Thyroid gland (tissue), 4 donors: ENCODE measurements at places on chromosomes 11 and 22. TPM values are rescaled to one million over a fixed set of nuclear protein-coding genes. Genes with fewer than 3 reads are reported as not detected.
A peak's percentile ranks its signal among the peaks of the same experiment; 100 is the strongest.

The DESI1 gene
- total RNA-seq, result 17.8 TPM

The SEC14L2 gene
- 33.2 TPM for total RNA-seq

The APOA1 gene
- 2.2 TPM for total RNA-seq

The IL17REL gene
- not detected for total RNA-seq

DNA sequence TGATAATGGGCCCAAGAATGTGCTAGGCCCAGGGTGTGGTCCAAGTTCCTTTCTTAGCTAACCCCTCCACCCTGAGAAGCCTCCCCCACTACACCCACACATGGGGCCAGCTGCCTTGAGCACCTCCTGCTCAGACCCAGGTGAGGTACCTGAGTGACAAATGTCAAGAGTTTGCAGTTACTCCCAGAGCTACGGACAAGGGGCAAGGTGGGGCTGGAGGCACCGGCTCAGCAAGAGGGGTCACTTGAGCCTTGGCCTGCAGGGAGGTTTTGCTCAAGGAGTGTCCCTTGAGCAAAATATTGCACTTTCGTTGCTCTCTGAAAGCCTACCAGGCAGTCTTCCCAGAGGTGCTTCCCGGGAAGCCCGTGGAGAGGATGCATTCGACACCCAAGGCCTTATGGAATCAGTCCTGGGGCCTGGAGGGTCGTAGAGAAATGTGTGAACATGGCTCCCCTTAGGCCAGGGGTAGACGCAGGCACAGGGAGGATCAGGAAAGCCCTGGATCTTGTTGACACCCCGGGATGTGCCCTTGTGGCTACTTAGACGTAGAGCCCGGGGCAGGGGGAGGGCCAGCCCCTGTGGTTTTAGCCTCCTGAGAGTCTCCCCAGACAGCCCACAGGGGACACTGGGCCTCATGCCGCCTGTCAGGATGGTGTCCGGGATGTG lies 114.2 kb downstream of the KCNQ1 start:
- H3K36me3 ChIP-seq, result no peaks in the 10 kb centered on the region
- peaks cover 19% of the 10 kb centered on the region for H3K4me1 ChIP-seq
- H3K27me3 ChIP-seq, result no peaks in the 10 kb centered on the region
- H3K27ac ChIP-seq, result no peak overlapping the region
- DNase-seq, result no peak
- no peak overlapping the region for H3K4me3 ChIP-seq

GRCh38 chr11:14506532-14506931 lies 6.9 kb upstream of the COPB1 start:
- no peaks in the 10 kb centered on the region for H3K4me1 ChIP-seq
- no peaks in the 10 kb centered on the region for H3K27me3 ChIP-seq
- no peak for DNase-seq
- H3K27ac ChIP-seq, result no peak overlapping the region
- no peak overlapping the region for H3K4me3 ChIP-seq

GRCh38 chr11:88402784-88403183 lies 65.2 kb upstream of the CTSC start:
- H3K36me3 ChIP-seq, result no peaks in the 10 kb centered on the region
- H3K27ac ChIP-seq, result peak overlapping the region; percentile 54
- no peak overlapping the region for H3K4me3 ChIP-seq
- peaks cover 14% of the 10 kb centered on the region for H3K4me1 ChIP-seq
- DNase-seq, result no peak

DNA sequence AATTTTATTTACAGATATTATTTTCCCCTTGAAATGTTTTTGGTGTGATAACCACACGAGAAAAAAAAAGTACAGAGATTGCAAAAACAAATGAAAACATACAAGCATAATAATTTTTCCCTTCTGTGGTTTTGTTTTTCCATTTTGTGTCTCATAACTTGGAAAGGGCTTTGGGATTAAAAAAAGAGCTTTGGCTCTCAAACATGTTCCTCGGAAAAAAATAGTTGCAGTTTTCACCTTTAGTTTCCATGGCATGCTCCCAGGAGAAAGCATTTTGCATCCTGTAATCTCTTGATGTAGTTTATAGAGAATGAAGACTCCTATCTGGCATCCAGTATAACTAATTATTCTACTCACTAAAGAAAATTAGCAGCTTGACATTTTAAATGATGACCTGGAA lies 362.1 kb upstream of the PDGFD start:
- no peak overlapping the region for H3K27ac ChIP-seq
- no peak for DNase-seq
- no peak overlapping the region for H3K4me3 ChIP-seq
- no peaks in the 10 kb centered on the region for H3K4me1 ChIP-seq
- no peaks in the 10 kb centered on the region for H3K27me3 ChIP-seq

DNA sequence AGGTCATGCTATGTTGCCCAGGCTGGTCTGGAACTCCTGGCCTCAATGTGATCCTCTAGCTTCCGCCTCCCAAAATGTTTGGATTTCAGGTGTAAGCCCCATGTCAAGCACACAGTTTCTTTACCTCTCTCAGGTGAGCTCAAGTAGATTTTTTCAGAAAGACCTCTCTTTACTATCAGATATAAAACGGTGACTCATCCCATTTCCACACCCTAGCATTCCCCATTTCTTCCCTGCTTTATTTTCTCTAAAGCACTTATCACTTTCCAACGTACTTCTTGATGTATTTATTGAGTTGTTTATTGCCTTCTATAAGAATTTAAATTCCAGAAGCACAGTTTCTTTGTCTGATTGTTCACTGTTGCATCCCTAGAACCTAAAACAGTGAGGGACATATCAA lies 3.7 kb downstream of the TSG101 start:
- no peak overlapping the region for H3K4me3 ChIP-seq
- no peak overlapping the region for H3K27ac ChIP-seq
- no peaks in the 10 kb centered on the region for H3K4me1 ChIP-seq
- H3K27me3 ChIP-seq, result no peaks in the 10 kb centered on the region

- H3K4me3 ChIP-seq, result no peak overlapping the region
- no peak for DNase-seq
- no peaks in the 10 kb centered on the region for H3K36me3 ChIP-seq
- no peak overlapping the region for H3K27ac ChIP-seq
- H3K4me1 ChIP-seq, result no peaks in the 10 kb centered on the region
These were observed 334.3 kb downstream of the NTM start for GRCh38 chr11:131704682-131705081.

- no peaks in the 10 kb centered on the region for H3K27me3 ChIP-seq
- peaks cover 4% of the 10 kb centered on the region for H3K4me1 ChIP-seq
- H3K36me3 ChIP-seq, result no peaks in the 10 kb centered on the region
- no peak overlapping the region for H3K4me3 ChIP-seq
- H3K27ac ChIP-seq, result no peak overlapping the region
- DNase-seq, result no peak
These were observed 65.7 kb downstream of the FLI1 start for GRCh38 chr11:128759597-128759996.

DNA sequence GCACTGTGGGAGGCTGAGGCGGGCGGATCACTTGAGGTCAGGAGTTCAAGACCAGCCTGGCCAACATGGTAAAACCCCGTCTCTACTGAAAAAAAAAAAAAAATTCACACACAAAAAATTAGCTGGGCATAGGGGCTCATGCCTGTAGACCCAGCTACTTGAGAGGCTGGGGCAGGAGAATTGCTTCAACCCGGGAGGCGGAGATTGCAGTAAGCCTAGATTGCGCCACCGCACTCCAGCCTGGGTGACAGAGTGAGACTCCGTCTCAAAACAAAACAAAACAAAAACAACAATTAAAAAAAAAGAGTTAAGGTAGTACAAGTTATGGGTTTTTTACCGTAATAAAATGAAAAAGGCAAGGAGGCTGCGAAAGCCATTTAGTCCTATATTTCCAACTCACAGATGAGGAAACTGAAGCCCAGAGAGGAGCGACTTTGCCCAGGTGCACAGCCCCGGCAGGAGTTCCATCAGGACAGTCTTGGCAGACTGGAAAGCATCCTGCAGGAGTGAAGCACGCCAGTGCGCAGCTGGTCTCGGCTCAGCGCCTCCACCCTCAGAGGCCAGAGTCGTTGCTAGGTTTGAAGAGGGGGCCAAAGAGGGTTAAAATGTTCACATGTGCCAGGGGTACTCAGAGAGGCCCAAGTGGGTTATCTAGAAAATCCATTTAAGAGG lies 3.8 kb upstream of the FADS3 start:
- H3K36me3 ChIP-seq, result no peaks in the 10 kb centered on the region
- no peak overlapping the region for H3K27ac ChIP-seq
- no peaks in the 10 kb centered on the region for H3K27me3 ChIP-seq
- no peak overlapping the region for H3K4me3 ChIP-seq
- DNase-seq, result peak; percentile 69

DNA sequence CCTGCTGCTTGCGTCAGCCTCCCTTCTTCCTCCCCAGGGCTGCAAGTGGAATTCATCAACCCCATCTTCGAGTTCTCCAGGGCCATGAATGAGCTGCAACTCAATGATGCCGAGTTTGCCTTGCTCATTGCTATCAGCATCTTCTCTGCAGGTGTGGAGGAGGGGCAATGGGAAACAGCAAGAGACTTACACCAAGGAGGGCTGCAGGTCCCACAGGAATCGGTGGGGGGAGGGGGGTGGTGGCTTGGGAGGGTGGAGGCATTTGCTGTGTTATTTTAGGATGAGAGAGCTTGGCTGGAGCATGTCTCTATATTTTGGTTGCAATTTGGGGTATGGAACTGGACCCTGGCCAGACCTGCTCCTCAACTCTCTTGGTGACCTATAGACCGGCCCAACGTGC lies 2.1 kb upstream of the MADD start:
- H3K4me3 ChIP-seq, result no peak overlapping the region
- H3K27me3 ChIP-seq, result no peaks in the 10 kb centered on the region
- no peak overlapping the region for H3K27ac ChIP-seq
- no peaks in the 10 kb centered on the region for H3K36me3 ChIP-seq

- no peak for DNase-seq
- no peaks in the 10 kb centered on the region for H3K36me3 ChIP-seq
- H3K4me1 ChIP-seq, result no peaks in the 10 kb centered on the region
- no peak overlapping the region for H3K4me3 ChIP-seq
- H3K27ac ChIP-seq, result no peak overlapping the region
These were observed 328.2 kb upstream of the SORL1-AS1 start for GRCh38 chr11:121780971-121781370.

DNA sequence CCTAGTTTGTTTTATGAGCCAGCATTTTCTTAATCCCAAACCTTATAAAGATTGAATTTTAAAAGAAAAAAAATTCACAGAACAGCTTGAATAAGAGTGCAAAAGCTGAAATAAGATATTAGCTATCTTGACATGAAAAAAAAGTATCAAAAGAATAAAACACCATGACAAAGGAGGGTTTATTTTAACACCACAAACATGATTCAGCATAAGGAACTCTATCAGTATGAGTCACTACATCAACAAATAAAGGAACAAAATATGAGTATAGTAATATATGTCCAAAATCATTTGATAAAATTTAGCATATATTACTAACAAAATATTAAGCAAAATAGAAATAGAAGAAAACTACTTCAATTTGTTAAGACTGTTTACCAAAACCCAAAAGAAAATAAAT lies 9.6 kb upstream of the LMO1 start:
- H3K4me1 ChIP-seq, result peaks cover 6% of the 10 kb centered on the region
- no peak overlapping the region for H3K27ac ChIP-seq
- H3K4me3 ChIP-seq, result no peak overlapping the region
- H3K36me3 ChIP-seq, result no peaks in the 10 kb centered on the region
- H3K27me3 ChIP-seq, result no peaks in the 10 kb centered on the region
- no peak for DNase-seq

DNA sequence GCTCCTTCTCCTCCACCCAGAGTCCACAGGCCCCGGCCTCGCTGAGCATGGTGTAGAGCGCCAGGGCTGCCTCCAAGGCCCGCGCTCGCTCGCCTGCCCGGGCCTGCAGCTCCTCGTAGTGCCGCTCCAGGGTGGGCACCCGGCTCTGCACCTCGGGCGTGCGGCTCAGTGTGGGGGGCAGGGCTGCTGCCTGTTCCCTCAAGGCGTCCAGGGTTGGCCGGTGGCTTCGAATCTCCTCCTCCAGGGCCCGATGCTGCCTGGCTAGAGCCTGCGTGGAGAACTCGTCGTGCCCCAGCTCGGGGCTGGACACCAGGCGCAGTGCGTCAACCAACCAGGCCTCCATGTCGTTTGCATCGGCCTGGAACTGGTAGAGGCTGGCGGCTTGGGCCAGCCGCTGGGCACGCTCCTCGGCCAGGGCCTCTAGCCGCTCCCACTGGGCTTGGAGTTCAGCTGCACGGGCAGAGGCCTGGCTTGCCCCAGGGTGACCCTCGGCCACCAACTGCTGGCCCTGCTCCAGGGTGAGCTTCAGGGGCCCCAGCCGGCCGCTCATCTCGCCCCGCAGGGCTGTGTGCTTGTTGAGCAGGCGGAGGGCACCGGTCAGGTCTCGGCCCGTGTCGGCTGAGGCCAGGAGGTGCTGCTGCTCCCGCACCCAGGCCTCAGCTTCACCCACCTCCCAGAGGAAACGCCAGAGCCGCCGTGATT lies 24.2 kb downstream of the SPTBN2 start:
- no peak for DNase-seq
- H3K36me3 ChIP-seq, result no peaks in the 10 kb centered on the region
- no peaks in the 10 kb centered on the region for H3K4me1 ChIP-seq
- no peaks in the 10 kb centered on the region for H3K27me3 ChIP-seq
- no peak overlapping the region for H3K27ac ChIP-seq
